ENCODE measurements at places on chromosomes 2 and 18.

- no peak for DNase-seq
Measured at GRCh38 chr2:97722227-97722626, 8.9 kb downstream of the ZAP70 start.

GRCh38 chr2:119283873-119284331, 60.3 kb downstream of the STEAP3 start:
- DNase-seq: peak; percentile 41

GRCh38 chr2:75098856-75099255, 100.5 kb downstream of the TACR1 start:
- no peak for DNase-seq

DNA sequence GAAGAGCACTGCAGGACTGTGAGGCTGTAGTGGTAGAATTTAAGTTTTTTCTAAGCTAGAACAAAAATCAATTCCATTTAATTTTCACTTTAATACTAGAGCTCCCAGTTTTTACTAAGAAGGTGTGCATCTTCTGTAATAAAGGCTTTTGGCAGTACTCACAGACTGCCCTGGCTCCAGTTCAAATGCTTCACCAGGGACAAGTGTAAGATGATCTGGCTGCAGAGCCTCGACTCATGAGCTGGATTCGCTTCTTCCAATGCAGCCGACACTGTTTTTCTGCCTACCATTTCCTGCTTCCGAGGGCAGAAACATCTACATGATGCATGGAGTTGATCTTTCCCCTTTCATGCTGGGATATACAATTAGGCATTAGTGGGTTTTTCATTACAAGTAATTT, 87.0 kb downstream of the FARSB start:
- no peak for DNase-seq

DNA sequence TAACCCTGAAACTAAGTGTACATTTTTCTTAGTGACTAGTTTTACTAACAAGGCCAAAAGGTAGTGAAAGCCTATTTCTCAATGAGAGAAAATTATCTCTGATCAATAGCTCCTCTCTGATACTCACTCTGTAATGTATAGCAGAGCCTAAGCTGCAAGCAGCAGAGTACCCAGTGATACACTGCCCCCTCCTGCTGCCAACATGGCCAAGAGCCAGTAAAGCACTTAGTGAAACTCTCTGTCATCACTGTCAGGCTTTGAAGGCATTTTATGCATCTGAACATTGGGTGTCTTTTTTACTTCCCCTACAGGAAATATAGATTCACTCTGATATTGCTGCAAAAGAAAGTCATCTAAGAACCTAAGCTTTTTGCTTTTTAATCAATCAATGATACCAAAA, 784.1 kb upstream of the CDH7 start:
- DNase-seq: no peak

GRCh38 chr2:14909795-14910194, 277.3 kb downstream of the LRATD1 start:
- DNase-seq: no peak

DNA sequence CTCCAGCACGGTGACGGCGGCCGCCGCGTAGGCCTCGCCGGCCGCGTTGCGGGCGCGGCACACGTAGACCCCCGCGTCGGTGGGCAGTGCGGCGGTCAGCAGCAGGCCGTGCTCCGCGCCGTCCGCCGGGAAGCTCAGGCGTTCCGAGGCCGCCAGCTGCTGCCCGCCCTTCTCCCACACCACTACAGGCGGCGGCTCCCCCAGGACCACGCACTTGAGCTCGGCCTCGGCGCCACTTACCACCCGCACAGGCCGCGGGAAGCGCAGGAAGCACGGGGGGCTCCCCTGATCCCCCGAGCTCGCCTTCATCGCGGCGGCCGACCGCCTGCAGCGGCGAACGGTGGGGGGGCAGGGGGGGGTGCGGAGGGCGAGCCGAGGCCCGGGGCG, 422 bp downstream of the OBSL1 start:
- peak; percentile 68 for DNase-seq

DNA sequence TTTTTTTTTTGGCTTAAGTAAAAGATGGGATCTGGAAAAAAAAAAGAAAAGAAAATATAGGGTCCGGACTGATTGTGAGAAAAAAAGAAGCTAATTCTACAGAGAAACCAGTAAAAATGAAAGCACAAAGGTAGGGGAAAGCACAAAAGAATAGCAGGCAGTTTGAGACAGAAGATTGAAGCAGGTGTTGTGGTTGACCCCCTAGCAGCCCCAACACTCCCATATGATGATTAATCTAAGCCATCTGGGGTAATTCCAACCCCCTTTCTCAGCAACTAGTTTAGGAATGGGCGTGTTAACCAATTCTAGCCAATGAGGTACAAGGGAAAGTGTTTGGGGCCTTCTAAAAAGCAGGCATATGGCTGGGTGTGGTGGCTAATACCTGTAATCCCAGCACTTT, 77.0 kb downstream of the MBD2 start:
- no peak for DNase-seq

GRCh38 chr18:55240978-55241377, 281.7 kb upstream of the CCDC68 start:
- no peak for DNase-seq

DNA sequence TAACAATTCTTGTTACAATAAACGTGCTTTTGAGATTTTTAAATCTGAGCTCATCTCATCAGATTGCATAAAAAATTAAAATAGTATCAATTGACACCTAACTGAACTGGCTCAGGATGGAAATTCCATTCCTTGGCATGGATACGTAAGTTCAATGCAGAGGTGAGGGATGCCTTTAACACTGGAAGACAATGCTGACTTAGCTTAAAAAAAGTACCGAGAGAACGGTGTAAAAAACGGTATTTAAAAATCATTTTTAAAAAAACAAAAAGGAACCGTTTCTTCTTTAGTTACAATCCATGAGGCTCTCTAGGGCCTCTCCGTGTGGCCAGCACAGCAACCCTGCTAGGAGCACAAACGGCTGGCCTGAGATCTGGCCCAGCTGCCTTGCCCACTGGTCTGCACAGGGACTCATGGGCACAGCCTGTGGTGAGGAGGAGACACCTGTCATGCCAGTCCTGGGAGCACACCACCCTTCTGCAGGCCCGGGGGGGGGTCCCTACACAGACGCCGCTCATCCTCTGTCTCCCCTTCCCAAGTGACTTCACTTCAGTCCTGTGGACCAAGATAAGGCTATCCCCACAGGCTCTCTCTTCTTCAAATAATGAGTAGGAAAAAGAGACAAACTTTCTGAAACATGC, 45.2 kb downstream of the FAM168B start:
- no peak for DNase-seq

- no peak for DNase-seq
Measured at GRCh38 chr18:14768241-14768640, 20.3 kb downstream of the ANKRD30B start.

DNA sequence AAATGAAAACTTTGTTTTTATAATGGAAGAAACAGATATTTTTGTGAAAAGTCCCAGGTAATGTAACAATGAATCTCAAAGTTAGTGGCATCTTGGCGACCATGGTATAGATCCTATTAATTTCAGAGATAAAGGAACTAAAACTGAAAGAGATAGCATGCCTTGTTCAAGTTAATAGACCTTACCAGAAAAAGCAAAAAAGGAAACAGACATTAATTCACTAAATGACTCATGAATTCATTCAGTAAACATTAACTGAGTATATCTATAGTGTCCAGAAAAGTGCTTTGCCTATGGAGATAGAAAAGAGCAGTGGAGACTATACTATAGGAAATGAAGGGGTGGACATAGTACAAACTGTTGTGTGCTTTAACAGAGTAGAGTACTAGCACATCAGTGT, 763.3 kb downstream of the TRIB2 start:
- DNase-seq: no peak

DNA sequence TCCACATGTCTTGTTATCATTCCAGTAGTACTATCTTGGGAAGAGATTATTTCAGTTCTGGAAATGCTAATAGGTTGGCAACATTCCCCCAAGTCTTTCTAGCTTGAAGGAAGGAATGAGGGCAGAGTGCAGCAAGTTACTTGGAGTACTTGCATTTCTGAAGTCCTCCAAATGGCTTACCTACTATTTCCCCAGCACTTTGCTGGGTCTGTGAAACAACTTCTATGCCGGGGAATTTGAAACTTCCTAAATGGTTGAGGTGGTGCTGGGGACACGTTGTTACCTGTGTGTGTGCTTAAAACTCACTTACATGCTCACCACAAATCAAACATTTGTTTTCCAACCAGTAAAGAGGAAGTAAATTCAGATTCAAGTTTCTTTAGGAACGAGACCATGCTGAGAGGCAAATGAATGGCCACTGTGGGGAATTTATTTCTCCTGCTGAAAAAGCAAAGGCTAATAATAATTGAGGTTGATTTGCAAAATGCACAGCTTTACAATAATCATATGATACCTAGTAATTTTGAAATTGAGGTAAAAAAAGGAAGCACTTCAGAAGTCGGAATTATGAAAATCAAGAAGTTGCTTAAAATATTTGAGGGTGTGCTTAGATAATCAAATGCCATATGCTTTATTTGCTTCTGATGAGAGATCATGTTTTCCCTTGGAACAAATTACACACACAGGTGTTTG, 1167.7 kb upstream of the ZEB2 start:
- no peak for DNase-seq

GRCh38 chr18:11523804-11524203, 85.6 kb upstream of the SLC35G4 start:
- no peak for DNase-seq

DNA sequence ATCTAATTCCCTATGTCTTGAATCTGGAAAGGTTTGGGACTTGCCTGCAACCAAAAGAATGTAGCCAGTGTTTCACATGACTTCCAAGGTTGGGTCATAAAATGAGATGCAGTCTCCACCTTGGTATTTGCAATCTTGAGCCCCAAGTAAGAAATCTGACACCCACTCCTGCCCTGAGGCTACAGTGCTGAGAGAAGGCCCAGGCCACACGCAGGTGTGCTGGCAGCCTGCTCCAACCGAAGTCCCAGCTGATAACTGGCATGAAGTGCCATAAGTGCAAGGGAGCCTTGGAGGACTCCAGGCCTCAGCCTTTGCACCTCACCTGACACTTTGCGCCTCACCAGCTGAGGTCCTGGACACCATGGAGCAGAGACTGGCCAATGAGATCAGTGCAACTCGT, 182.7 kb downstream of the ANAPC1 start:
- DNase-seq: no peak

- no peak for DNase-seq
Measured at GRCh38 chr18:63889626-63890025, 2.1 kb downstream of the SERPINB2 start.

GRCh38 chr18:55475916-55476315, 112.1 kb downstream of the TCF4 start:
- DNase-seq: no peak

DNA sequence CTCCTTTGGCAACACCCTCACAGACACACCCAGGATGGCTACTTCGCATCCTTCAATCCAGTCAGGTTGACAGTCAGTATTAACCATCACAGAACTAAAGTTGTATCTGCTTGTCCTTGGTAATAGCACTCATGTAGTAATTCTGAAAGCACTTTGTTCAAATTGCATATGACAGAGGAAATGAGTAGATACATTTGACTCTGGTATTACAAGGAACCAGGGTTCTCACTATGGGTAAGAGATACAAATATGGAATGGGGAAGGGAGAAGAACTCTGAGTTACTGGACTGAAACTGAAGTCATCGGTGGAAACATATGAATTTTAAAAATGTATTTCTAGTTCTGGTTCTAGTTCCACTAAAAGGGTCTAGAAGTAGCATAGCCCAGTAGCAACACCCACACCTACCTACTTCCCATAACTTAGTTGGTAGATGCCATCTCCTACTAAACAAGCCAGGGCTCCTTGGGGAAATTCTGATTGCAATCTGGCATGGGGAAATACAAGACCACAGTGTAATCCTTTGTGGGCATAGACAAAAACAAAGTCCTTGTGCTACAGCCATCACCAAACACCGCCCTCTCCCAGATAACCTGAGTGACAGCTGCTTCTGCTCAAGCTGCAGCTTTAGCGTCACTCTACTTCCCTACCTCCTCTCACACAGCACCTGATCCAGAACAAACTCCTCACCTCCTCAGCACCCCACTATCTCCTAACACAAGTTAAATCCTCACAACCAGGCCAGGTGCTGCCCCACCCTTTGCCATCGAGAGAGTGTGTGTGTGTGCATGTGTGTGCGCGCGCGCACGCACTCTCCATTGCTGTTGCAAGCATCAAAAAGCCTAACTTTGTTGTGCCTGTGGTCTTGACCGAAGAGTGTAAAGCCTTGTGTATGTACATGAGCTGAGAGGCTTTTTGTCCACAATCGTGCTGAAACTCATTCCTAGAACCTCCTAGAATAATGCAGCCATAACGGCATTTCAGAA, 31.4 kb upstream of the CD226 start:
- DNase-seq: no peak

GRCh38 chr2:67320861-67321587, 76.1 kb upstream of the ETAA1 start:
- no peak for DNase-seq

DNA sequence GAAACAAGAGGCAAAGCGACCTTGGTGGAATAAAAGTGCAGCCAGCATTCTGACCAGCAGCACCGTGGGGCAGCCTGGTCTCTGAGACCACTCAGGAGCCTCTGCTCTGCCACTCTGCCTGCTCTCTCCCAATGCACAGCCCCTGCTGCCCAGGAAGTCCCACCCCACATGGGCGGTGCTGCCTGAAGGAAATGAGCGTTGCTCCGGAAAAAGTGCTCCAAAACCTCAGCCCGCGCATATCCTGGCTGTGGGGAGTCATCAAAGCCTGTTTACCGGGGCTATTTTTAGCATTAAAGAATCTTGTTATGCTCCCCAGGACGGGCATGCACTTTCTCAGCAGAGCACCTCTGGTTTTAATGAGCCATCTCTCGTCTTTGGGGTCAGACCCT, 54.5 kb downstream of the EPAS1 start:
- no peak for DNase-seq

GRCh38 chr2:191748528-191749180, 70.7 kb downstream of the NABP1 start:
- DNase-seq: no peak

DNA sequence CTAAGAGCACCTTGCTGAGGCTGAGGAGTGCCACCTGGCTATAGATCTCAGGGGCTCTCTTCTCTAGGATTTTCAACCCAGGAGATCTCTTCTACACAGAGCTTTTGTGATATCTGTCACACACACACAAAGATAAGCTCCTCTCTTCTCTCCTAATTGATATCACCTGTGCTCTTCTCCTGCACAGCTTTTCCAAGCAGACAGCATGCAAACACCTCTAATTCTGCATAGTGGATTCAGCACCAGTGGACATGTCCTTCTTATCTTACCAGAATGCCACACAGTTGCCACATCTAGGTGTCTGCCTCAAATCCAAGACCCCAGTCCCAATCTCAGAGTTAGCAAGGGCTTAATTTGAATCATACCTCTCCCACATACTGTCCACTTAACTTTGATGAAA, 43.9 kb downstream of the LRATD1 start:
- no peak for DNase-seq

GRCh38 chr18:56267334-56267733, 371.1 kb downstream of the TXNL1 start:
- no peak for DNase-seq

- no peak for DNase-seq
Measured at GRCh38 chr2:149465873-149466272, 121.7 kb downstream of the MMADHC start.

GRCh38 chr18:38956068-38956467, 1390.5 kb upstream of the CELF4 start:
- no peak for DNase-seq

All from pancreas (tissue), 10 donors.